ENCODE measurements at places on chromosomes 16 and 17.

GRCh38 chr16:47025641-47026040, 52.2 kb upstream of the DNAJA2 start:
- H3K36me3 ChIP-seq: no peaks in the 10 kb centered on the region
- no peak overlapping the region for H3K4me3 ChIP-seq
- no peak for DNase-seq
- H3K27me3 ChIP-seq: no peaks in the 10 kb centered on the region

GRCh38 chr16:76583945-76584344, 306.7 kb downstream of the CNTNAP4 start:
- H3K4me3 ChIP-seq: no peak overlapping the region
- no peak overlapping the region for H3K27ac ChIP-seq
- H3K4me1 ChIP-seq: no peaks in the 10 kb centered on the region

GRCh38 chr16:25344006-25344405, 86.4 kb upstream of the ZKSCAN2 start:
- H3K36me3 ChIP-seq: no peaks in the 10 kb centered on the region
- no peaks in the 10 kb centered on the region for H3K4me1 ChIP-seq
- no peak for DNase-seq
- no peak overlapping the region for H3K4me3 ChIP-seq
- peaks cover 24% of the 10 kb centered on the region for H3K27me3 ChIP-seq

- peak overlapping the region; percentile 85 for H3K27ac ChIP-seq
- H3K4me3 ChIP-seq: no peak overlapping the region
- H3K36me3 ChIP-seq: peaks cover 2% of the 10 kb centered on the region
- no peaks in the 10 kb centered on the region for H3K27me3 ChIP-seq
These were observed 2.4 kb downstream of the AOC2 start for GRCh38 chr17:42846594-42847280.

DNA sequence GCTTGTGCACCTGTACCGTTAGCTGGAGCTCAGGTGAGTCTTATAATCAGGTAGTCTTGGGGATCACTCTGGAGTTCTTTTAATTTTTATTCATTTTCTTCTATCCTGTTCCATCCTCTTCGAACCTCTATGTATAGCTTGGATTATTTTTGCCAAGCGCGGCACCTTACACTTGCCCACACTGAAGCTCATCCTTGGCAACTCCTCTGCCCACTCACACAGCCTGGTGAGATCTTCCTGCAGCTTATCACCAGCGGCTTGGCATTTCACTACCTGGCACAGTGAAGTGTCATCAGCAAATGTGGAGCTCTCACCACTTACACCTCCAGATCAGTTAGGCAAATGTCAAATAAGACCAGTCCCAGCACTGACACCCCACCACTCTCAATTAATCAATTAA, 116.7 kb downstream of the CACNG3 start:
- H3K4me1 ChIP-seq: no peaks in the 10 kb centered on the region
- peaks cover 3% of the 10 kb centered on the region for H3K36me3 ChIP-seq
- no peak overlapping the region for H3K27ac ChIP-seq
- DNase-seq: no peak

- H3K36me3 ChIP-seq: peaks cover 9% of the 10 kb centered on the region
- H3K4me3 ChIP-seq: no peak overlapping the region
- DNase-seq: peak; percentile 24
These were observed 185.3 kb upstream of the CACNG3 start for GRCh38 chr16:24070851-24071250.

DNA sequence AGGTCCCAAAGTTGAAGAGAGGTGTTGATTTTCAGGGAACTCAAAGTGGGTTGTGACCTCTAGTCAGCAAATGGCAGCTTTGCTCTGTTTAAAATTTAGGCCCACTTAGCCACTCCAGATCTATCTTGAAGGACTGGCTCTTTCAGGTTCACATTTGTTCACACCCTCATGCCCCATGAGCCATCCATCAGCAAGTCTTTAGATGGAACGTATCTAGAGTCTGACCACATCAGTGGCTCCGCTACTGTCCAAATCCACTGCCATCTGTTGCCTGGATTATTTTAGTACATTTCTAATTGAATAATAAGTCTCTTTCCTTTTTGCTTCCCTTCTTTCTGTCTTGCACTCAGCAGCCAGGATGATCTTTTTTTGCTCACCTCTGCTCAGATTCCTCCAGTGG, 10.5 kb downstream of the ITGB3 start:
- DNase-seq: no peak
- peaks cover 22% of the 10 kb centered on the region for H3K27me3 ChIP-seq
- H3K36me3 ChIP-seq: no peaks in the 10 kb centered on the region
- no peak overlapping the region for H3K27ac ChIP-seq

- H3K27me3 ChIP-seq: peaks cover 9% of the 10 kb centered on the region
- no peaks in the 10 kb centered on the region for H3K36me3 ChIP-seq
- no peaks in the 10 kb centered on the region for H3K4me1 ChIP-seq
- DNase-seq: no peak
- H3K4me3 ChIP-seq: no peak overlapping the region
These were observed 140.0 kb upstream of the HS3ST3A1 start for GRCh38 chr17:13741744-13742143.

GRCh38 chr16:63998-64913, 8.2 kb downstream of the RHBDF1 start:
- peaks cover under 1% of the 10 kb centered on the region for H3K27me3 ChIP-seq
- H3K4me1 ChIP-seq: peaks cover 1% of the 10 kb centered on the region
- H3K4me3 ChIP-seq: no peak overlapping the region
- no peaks in the 10 kb centered on the region for H3K36me3 ChIP-seq
- H3K27ac ChIP-seq: no peak overlapping the region

- no peak overlapping the region for H3K4me3 ChIP-seq
- H3K27me3 ChIP-seq: no peaks in the 10 kb centered on the region
- H3K36me3 ChIP-seq: no peaks in the 10 kb centered on the region
- no peaks in the 10 kb centered on the region for H3K4me1 ChIP-seq
- DNase-seq: no peak
These were observed 112.1 kb upstream of the CNTNAP4 start for GRCh38 chr16:76164970-76165558.

GRCh38 chr17:40799859-40800258, at the start of gene KRT28:
TSS of gene KRT28 (minus strand) at chr17:40799959. CDS start at chr17:40799893, 66 bp downstream.
- peaks cover 4% of the 10 kb centered on the region for H3K4me1 ChIP-seq
- DNase-seq: no peak
- no peaks in the 10 kb centered on the region for H3K36me3 ChIP-seq
- no peak within 1 kb of the TSS for H3K27ac ChIP-seq

- peaks cover 30% of the 10 kb centered on the region for H3K4me1 ChIP-seq
- no peak overlapping the region for H3K27ac ChIP-seq
- no peaks in the 10 kb centered on the region for H3K27me3 ChIP-seq
- DNase-seq: no peak
These were observed 3.8 kb downstream of the NUDT16L1 start for GRCh38 chr16:4696905-4697847.

DNA sequence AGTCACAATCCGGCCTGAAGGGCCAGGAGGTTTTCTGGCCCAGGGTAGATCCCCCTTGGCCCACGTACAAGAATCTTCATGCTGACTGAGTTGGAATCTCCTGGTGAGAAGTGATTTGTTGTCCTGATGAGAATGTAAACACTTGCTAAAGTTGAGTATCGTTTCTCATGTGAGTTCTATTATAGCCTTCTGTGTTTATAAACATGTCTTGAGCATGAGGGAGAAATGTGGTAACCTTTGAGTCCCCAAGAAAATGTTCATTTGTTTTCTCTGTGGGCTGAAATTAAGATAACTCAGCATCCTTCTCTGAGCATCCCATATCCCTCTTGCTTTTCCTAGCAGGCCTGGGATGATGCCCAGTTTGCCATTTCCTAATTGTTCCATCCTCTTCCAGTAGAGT, 204.8 kb downstream of the FTO start:
- peaks cover 32% of the 10 kb centered on the region for H3K4me1 ChIP-seq
- H3K4me3 ChIP-seq: no peak overlapping the region
- H3K27ac ChIP-seq: no peak overlapping the region
- DNase-seq: no peak
- H3K36me3 ChIP-seq: peaks cover 4% of the 10 kb centered on the region
- H3K27me3 ChIP-seq: no peaks in the 10 kb centered on the region

GRCh38 chr17:2985318-2985717, 78.1 kb downstream of the OR1D5 start:
- no peaks in the 10 kb centered on the region for H3K4me1 ChIP-seq
- H3K4me3 ChIP-seq: no peak overlapping the region
- no peaks in the 10 kb centered on the region for H3K36me3 ChIP-seq
- no peak for DNase-seq
- no peak overlapping the region for H3K27ac ChIP-seq
- H3K27me3 ChIP-seq: no peaks in the 10 kb centered on the region

DNA sequence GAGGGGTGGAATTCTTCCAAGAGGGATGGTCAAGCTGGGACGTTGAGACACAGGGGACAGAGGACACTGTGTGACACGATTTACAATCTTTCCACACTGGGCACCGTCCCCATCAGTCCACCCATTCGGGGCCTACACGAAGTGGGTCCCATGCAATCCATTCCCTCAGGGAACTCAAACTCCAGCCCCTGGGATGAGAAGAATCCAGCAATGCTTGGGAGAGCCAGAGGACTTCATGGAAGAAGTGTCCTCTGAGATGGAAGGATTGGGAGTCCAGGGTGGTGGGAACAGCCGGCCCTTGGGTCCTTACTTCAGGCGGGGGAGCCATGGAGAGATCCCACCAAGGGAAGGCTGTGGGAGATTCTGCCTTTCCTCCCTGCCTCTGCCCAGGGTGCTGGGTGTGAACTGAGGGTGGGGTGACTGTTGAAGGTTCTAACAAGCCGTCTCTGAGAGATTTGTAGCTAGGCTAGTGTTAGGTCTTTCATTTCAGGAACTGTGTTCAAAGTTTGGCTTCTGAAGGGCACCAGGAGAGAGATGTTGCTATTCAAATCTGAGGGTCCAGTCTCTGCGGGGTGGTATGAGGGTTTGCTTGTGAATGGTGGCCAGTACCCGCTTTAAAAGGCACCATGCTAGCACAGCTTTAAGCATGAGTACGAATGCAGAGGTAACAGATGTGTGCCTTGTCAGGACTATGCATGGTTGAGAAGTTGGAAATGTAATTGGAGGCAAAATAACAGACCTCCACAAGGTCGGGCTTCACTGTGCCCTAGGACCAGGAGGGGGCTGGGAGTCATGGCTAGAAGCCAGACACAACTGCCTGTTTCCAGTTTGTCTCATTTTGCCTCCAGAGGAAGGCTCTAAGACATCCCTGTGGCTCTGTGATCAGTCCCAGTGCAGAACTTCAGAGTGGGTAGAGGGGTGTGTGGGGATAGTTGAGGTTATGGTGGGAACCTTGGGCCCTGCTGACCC, 1.9 kb downstream of the ATP1B2 start:
- H3K4me1 ChIP-seq: peaks cover 13% of the 10 kb centered on the region
- no peak overlapping the region for H3K27ac ChIP-seq
- H3K4me3 ChIP-seq: no peak overlapping the region

- peak; percentile 28 for DNase-seq
- H3K27me3 ChIP-seq: no peaks in the 10 kb centered on the region
- H3K4me3 ChIP-seq: no peak overlapping the region
- H3K4me1 ChIP-seq: peaks cover 19% of the 10 kb centered on the region
- H3K27ac ChIP-seq: no peak overlapping the region
- H3K36me3 ChIP-seq: no peaks in the 10 kb centered on the region
These were observed 9.9 kb downstream of the SLC5A10 start for GRCh38 chr17:18961634-18962493.

GRCh38 chr17:49588726-49589576, 13.3 kb downstream of the NXPH3 start:
- H3K27ac ChIP-seq: no peak overlapping the region
- H3K27me3 ChIP-seq: no peaks in the 10 kb centered on the region
- no peaks in the 10 kb centered on the region for H3K4me1 ChIP-seq
- DNase-seq: no peak
- H3K36me3 ChIP-seq: peaks cover 7% of the 10 kb centered on the region
- H3K4me3 ChIP-seq: no peak overlapping the region

GRCh38 chr16:25210758-25211157, 6.0 kb upstream of the AQP8 start:
- H3K27ac ChIP-seq: no peak overlapping the region
- H3K4me1 ChIP-seq: peaks cover 6% of the 10 kb centered on the region
- H3K27me3 ChIP-seq: no peaks in the 10 kb centered on the region
- no peak overlapping the region for H3K4me3 ChIP-seq
- no peaks in the 10 kb centered on the region for H3K36me3 ChIP-seq

DNA sequence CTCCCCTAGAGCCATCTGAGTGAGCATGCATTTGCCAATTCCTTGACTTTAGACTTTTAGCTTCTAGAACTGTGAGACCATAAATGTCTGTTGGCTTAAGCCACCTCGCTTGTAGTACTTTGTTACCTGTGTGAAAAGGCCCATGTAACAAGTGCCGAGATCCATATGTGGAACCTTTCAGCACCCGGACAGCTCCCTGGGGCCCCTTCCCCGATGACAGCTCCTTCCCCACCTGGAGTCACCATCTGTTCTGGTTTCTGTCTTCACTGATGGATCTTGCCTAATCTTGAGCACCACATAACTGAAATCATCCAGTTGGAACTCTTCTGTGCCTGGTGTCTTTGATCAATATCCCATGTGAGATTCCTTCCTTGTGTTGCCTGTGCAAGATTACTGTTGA, 78.9 kb upstream of the EEF2KMT start:
- no peak for DNase-seq
- H3K36me3 ChIP-seq: no peaks in the 10 kb centered on the region
- H3K27ac ChIP-seq: no peak overlapping the region
- H3K4me3 ChIP-seq: no peak overlapping the region

- H3K4me3 ChIP-seq: no peak overlapping the region
- H3K27me3 ChIP-seq: peaks cover 7% of the 10 kb centered on the region
- no peak overlapping the region for H3K27ac ChIP-seq
These were observed 90.5 kb downstream of the TNFRSF13B start for GRCh38 chr17:16881239-16881924.
